Activated CD8-positive, alpha-beta memory T cell treated with anti-CD3 and anti-CD28 coated beads, Interleukin-2, amount 10 ng/mL, durations not matched to agents 7 days and 5 days (primary cell): ENCODE measurements at places on chromosomes 7 and 10.

- no peak for DNase-seq
Measured at GRCh38 chr7:3558400-3558799, 257.3 kb downstream of the SDK1 start.

GRCh38 chr10:88343761-88344484 lies 239.2 kb downstream of the RNLS start:
- no peak for DNase-seq

GRCh38 chr10:96833220-96834001 lies 1.3 kb downstream of the LCOR start:
- peak; percentile 44 for DNase-seq

DNA sequence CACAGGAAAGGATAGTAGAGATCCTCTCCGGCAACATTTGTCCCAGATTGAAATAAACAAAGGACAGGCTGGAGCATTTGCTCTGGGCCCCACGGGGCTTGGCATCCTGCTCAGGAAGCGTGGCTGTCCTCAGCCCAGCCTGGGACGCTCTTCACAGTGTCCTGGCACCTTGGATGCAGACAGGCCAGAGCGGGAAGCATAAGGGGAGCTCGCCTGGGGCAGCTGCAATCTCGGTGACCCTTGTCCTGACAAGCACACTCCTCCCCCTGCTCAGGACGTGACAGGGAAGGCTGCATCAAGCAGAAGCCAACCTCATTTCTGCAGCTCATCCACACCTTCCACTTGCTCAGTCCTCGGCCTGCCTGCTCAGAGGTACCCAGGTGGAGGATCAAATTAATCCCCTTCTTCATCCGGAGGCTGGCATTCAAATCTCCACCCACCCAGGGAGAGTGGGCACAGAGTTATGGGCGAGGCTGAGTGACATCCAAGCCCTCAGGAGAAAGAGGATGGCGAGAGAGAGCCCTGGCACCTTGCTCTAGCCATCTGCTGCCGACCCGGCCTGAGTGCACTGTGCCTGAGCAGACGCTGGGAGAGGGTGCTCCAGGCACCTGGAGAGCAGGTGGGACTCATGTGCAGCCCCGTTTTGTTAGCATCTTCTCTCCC lies 47.6 kb downstream of the ABRAXAS2 start:
- DNase-seq = no peak

DNA sequence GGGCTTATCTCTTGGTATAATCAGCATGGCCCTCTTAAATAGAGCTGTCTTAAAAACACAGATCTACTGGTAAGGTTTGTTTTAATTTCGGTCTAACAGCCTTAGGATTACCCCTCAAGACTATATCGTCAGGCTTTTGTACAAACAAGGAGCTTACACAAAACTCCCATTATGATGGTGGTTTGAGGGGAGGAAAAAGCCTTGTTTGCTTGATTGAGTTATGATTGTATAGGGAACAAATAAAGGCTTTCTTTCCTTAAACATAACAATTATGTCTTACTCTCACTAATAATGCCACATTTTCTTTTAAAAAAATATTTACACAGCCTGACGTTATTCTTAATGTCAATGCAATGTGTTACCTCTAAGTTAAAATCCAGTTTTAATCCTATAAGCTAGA lies 188.8 kb upstream of the TCF7L2 start:
- DNase-seq = no peak

- no peak for DNase-seq
Measured at GRCh38 chr7:50953820-50954219, 171.1 kb upstream of the GRB10 start.

GRCh38 chr10:120279196-120279595 lies 177.8 kb upstream of the PLPP4 start:
- no peak for DNase-seq

DNA sequence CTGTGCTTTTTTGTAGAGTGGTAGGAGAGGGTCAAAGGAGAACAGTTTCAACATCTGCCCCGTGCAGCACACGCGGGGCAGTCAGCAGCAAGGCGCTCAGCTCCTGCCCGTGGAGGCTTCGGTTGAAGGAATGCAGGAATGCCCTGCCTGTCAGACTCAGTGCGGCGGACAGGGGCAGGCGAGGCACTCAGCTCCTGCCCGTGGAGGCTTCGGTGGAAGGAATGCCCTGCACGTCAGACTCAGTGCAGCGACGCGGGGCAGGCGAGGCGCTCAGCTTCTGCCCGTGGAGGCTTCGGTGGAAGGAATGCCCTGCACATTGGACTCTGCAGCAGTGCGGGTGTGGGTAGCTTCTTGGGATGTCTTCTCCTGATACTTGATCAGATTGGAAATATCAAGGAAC lies 37.0 kb downstream of the PPP2R2D start:
- no peak for DNase-seq
